ENCODE measurements at places on chromosomes 5 and 9.

- DNase-seq = no peak
Measured at GRCh38 chr5:67221487-67222242, 25.1 kb upstream of the CD180 start.

DNA sequence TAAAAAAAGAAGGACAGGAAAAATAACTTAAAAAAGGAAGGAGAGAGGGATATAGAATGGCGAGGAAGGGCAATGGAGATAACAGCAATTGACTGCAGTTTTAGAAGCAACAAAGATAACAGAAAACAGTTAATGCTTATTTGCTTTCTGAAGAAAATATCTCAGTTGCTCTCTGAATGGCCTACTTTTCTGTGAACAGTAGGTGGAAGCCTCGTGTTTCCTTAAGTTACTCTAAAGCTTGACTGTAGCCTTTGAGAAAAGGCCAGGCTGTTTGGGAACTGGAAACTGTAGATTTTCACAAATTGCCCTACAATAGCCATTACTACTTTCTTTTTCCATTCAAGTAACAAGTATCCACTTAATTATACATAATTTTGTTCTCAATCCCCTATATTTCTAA is 404.5 kb downstream of the YTHDC2 start:
- DNase-seq = no peak

GRCh38 chr5:137572042-137572695 is 73.0 kb upstream of the SPOCK1 start:
- no peak for DNase-seq

DNA sequence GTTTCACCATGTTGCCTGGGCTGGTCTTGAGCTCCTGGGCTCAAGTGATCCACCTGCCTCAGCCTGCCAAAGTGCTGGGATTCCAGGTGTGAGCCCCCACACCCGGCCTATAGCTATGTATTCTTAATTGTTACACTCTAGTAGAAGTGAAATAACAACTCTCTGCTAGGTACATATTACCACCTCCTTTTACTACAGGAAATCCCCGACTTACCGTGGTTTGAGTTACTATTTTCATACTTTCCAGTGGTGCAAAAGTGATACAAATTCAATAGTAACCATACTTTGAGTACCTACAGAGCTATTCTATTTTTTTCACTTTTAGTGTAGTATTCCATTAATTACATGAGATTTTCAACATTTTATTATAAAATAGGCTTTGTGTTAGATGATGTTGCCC is 719 bp downstream of the ARL14EPL start:
- DNase-seq = no peak

- no peak for DNase-seq
Measured at GRCh38 chr5:125376059-125376641, 629.7 kb upstream of the ZNF608 start.

DNA sequence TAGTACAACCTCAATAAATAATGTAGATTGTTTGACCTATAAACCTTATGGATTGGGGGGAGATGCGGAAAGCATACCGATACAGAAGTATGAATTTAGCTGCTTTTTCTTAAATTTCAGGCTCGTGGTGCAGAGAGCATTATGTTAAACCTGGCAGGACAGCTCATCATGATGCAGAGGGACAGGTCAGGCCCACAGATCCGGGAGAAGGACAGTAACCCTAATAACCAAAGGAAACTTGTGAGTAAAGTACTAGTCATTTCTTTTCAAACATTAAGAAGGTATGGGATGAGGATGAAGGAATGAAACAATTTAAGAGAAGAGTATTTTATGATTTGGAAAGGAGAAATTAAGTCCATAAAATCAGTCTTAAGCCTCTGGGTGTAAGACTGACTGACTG is 70.5 kb downstream of the ERMP1 start:
- DNase-seq = no peak

- no peak for DNase-seq
Measured at GRCh38 chr5:29203049-29203448, 1990.4 kb upstream of the CDH6 start.

GRCh38 chr5:184471-184870 is 6.8 kb upstream of the LRRC14B start:
- no peak for DNase-seq

GRCh38 chr5:131228646-131229045 is 35.2 kb upstream of the CDC42SE2 start:
- no peak for DNase-seq

DNA sequence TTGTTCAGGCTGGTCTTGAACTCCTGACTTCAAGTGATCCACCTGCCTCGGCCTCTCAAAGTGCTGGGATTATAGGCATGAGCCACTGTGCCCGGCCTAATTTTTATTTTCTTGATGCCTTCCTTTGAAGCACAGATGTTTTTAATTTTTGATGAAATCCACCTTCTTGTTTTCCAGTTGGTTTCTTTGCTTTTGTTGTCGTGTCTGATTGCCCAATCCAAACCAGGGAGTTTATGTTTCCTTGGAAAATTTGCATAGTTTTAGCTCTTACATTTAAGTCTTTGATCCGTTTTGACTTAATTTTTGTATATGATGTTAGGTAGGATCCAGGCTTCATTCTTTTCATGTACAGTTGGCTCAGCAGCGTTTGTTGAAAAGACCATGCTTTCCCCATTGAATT is 15.2 kb downstream of the EHMT1 start:
- DNase-seq = no peak

GRCh38 chr5:62737766-62738165 is 159.1 kb downstream of the LRRC70 start:
- no peak for DNase-seq

GRCh38 chr5:154103233-154103632 is 64.5 kb downstream of the MFAP3 start:
- DNase-seq = no peak

DNA sequence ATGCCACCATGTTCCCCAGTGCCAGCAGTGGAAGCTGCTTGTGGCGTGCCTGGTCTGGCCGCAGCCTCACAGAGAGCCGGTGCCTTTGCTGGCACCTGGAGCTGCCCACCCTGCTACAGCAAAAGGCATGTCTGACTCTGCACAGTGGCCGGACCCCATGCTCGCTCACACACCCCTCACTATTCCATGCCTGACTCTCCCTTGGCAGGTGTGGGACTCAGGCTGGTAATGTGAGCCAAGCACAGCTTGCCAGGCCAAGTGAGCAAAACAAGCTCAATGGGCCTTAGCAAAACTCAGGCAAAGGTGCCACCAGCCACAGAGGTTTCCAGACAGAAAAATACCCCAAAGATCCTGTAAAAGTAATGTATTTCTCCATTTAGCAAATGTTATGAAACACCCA is 15.5 kb downstream of the GNA14 start:
- no peak for DNase-seq

- DNase-seq = no peak
Measured at GRCh38 chr5:171263181-171263580, 45.9 kb upstream of the TLX3 start.

DNA sequence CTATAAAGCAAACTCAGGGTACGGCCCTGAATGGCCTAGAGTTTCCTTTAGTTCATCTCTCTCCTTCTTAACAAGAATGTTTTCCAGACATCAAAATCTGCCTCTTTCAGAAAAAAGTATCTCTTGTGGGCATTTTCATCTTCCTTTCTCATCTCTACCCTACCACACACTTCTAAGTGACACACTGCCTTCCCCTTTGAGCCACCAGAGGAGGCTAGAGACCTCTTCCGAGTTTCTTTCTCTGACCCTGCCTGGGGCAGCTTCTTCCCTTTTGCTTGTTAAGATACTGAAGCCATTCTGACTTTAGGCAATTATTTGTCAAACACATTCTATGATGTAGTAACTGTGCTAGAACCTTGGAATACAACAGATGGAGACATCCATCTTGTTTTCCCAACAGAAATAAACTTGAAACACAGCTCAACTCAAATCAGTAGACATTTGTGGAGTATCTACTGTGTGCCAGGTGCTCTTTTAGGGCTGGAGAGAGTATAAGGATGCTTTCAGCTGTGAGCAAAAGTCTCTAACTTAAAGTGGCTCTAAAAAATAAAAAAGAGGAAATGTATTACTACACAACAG is 8.6 kb upstream of the SV2C start:
- peak; percentile 15 for DNase-seq

GRCh38 chr9:35717132-35717870 is 14.7 kb downstream of the TLN1 start:
- no peak for DNase-seq

- no peak for DNase-seq
Measured at GRCh38 chr5:12861886-12862654, 957.8 kb upstream of the CTNND2 start.
